ENCODE measurements at places on chromosomes 1 and 21.
A peak's percentile ranks its signal among the peaks of the same experiment; 100 is the strongest.

DNA sequence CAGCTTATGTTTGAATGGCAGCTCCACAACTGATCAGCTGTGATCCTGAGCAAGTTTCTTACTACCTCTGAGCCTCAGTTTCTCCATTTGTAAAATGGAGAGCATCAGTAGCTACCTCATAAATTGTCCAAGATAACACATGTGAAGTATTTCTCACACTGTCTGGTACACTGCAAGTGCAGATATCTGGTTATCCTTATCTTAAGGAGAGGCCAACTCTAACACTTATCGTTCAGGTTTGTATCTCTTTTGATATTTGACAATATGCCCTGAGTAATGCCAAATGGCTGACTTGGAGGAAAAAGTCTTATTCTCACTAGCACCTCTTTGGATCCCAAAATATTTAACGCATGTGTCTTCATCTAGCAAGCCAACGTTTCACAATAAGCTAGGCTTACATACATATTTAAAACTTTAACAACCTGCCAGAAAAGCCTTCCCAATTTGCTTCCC lies 2.7 kb downstream of the CSRP1 start:
- DNase-seq, result no peak

GRCh38 chr1:219824338-219824737 lies 104.0 kb downstream of the SLC30A10 start:
- DNase-seq, result no peak

GRCh38 chr21:46014828-46015227 lies 33.3 kb downstream of the COL6A1 start:
- no peak for DNase-seq

DNA sequence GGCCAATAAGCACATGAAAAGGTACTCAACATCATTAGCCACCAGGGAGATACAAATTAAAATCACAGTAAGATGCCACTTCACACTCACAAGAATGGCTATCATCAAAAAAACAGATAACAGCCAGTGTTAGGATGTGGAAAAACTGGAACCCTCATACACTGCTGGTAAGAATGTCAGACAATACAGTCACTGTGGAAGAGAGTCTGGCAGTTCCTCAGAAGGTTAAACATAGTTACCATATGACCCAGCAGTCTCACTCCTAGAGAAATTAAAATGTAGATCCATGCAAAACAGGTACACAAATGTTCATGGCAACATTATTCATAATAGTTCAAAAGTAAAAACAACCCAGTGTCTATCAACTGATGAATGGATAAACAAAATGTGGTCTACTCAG lies 33.3 kb downstream of the LDLRAD1 start:
- DNase-seq, result no peak

- no peak for DNase-seq
Measured at GRCh38 chr1:85943526-85943925, 213.0 kb downstream of the COL24A1 start.

- peak; percentile 19 for DNase-seq
Measured at GRCh38 chr1:183470147-183470960, 1.9 kb upstream of the SMG7 start.

DNA sequence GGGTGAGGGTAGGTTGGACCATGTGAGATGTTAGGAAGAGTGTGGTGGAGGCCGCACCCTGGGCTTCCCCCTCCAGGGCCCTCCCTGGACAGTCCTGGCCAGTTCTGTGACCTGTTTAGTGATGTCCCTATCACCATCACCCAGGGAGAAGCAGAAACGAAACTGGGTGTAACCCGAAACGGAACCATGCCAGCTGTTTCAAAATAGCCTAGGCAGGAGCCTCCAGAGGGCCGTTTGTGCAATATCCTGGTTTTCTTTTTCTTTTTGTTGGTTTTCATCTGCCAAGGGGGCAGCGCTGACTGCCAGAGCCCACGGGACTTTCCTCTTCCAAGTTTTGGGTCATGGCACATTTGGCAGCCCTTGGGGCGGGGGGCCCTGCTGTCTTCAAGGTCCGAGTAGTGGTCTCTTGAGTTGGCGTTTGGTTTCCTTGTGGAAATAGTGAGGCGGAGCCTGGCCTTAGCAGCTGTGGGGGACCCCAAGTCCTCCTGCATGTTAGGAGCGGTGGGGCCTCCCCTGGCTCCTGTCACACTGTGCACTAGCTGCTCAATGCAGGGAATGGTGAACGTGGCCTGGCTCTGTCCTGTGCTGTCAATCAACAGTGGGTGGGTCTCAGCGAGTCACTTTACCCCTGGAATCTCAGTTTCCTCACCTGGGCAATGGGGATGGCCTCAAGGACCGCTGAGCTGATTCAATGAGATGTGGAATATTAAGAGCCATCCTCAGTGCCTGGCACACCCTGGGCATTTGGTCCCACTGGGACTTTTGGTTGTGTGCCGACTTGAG lies 90.7 kb downstream of the ARHGEF10L start:
- DNase-seq, result no peak

DNA sequence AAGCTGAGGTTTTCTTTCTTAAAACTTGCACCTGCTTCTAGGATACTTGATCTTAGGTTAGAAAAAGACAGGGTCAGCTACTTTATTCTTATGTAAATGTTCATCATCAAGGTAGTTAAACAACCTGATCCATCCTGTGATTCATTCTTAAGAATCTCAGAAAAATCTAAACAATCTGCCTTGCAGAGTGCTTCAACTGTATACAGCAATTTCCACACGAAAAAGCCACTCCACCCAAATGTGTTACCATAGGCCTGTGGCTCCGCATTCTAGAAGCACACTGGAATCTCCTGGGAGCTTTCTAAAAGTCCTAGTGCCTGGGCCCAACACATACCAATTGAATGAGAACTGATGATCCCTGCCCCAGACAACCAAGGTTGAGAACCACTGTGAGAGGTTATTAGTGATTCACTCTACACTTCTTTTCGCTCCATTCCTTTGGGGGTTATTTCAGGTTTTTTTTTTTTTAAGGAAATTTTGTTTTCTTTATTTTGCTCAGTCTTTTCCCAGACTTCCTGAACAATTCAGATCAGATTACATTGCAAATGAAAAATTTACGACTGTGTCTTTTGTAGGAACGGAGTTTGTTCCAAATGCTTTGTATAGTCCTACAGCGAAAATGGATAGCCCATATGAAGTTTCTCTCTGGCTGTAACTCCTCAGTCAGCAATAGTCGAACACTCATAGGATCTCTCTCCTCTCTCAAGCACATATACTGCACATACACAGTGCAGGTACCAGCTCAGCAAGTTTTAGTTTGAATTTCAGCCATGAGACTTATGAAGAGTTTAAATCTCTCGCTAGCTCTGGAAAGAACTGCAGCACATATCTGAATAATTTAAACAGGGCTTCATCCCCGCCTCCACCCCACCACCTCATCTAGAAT lies 16.1 kb downstream of the SMYD2 start:
- DNase-seq, result no peak

DNA sequence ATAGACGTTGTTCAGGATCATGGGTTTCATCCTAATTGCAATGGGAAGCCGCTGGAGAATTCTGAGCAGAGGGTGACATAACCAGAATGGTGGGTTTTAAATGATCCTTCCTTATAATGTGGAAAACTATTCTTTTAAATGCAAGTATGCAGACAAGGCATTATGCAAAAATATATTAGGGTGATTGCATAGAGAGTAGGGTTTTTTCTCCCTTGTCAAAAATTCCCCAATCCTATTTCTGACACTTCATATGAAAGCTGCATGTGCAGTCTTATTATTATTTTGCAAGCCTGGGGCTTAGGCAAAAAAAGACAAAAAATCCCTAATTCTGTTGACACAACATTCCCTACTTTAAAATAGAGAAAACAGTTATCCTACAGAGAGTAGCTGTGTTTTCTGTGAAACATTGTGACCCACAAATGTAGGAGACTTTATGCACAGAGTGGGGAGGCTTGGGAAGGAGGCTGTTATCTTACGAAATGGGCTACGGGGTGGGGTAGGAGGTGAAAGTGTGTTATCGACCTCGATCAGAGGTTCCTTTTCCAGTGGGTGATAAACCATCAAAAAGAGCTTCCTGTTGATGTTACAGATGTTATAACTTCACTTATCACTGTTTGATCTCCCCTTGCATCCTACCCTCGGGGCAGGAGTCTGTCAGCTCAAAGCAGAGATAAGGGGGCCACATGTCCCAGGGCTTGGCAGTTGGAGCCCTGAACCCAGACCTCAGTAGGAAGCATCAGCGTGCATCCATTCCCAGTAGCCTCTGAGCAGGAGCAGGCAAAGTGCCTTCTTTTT lies 27.2 kb downstream of the RHEX start:
- DNase-seq, result no peak

DNA sequence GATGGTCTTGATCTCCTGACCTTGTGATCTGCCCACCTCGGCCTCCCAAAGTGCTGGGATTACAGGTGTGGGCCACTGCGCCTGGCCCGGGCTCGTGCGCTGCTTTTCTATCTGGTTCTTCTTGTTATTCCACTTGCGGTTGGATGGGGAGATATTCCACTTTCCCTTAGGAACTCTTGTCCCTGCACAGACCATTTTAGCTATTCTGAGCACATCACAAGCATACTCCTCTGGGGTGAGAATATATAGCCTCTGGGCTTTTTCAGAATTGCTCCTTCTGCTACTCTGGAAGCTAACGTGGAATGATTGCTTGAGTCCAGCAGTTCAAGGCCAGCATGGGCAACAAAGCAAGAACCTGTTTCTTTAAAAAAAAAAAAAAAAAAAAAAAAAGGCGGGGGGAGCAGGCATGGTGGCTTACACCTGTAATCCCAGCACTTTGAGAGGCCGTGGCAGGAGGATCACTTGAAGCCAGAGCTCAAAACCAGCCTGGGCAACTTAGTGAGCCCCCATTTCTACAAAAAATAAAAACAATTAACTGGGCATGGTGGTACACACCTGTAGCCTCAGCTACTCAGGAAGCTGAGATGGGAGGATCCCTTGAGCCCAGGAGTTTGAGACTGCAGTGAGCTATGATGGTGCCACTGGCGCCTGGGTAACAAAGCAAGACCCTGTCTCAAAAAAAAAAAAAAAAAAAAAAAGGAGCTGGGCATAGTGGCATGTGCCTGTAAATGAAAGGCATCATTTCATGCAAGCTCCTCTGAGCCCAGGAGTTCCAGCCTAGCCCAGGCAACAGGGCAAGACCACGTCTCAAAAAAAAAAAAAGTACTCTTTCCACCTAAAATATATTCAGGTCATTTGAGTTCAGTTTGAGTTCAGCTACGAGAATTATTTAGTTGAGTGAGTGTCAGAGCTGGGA lies 11.8 kb upstream of the PGD start:
- DNase-seq, result no peak

DNA sequence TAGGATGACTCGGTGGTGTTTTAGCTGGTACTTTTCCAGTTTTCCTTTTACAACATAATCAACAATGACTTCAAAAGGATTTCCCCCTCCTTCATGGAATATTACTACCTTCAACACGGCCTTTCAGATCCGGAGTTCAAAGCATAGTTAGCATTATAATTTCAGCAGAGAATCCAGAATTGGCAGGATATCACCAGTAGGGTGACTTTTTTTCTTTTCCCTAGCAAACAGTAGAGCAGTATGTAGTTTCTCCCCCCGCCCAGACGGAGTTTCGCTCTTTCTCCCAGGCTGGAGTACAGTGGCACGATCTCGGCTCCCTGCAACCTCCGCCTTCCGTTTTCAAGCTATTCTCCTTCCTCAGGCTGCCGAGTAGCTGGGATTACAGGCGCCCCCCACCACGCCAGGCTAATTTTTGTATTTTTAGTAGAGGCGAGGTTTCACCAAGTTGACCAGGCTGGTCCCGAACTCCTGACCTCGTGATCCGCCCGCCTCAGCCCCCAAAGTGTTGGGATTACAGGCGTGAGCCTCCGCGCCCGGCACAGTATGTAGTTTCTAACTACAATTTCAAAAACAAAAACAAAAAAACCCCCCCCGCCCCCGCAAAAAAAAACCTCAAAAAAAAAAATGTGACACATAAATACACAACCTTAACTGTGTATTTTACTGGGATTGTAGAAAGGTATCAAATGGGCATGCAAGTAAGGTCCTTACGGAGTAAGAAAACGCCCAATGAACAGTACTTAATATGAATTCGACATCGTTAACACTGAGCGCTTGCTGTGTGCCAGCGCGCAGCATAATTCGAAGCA lies 1.5 kb upstream of the COX20 start:
- no peak for DNase-seq

- DNase-seq, result no peak
Measured at GRCh38 chr1:197763307-197763706, 12.0 kb downstream of the DENND1B start.

DNA sequence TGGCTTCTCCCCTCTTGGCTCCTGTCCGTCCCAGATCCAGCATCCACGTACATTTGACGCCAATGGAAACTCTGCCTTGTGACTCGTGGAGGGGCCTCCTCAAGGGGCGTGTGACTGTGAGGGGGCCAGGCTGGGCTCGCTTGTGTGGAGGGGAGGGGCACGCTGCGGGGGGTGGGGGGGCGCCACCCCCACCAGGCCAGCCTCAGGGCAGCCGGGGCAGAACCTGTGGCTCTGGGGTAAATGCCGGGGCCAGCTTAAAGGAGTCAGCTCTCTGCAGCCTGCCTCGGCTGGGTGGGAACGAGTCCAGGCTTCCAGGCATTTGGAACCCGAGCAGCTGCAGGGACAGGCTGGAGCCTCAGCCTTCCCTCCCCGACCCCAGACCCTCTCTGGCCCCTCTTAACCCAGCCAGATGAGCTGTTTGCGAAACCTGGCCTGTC lies 94.1 kb downstream of the SIK1 start:
- DNase-seq, result no peak

GRCh38 chr1:181319907-181320306 lies 163.4 kb upstream of the CACNA1E start:
- DNase-seq, result no peak

DNA sequence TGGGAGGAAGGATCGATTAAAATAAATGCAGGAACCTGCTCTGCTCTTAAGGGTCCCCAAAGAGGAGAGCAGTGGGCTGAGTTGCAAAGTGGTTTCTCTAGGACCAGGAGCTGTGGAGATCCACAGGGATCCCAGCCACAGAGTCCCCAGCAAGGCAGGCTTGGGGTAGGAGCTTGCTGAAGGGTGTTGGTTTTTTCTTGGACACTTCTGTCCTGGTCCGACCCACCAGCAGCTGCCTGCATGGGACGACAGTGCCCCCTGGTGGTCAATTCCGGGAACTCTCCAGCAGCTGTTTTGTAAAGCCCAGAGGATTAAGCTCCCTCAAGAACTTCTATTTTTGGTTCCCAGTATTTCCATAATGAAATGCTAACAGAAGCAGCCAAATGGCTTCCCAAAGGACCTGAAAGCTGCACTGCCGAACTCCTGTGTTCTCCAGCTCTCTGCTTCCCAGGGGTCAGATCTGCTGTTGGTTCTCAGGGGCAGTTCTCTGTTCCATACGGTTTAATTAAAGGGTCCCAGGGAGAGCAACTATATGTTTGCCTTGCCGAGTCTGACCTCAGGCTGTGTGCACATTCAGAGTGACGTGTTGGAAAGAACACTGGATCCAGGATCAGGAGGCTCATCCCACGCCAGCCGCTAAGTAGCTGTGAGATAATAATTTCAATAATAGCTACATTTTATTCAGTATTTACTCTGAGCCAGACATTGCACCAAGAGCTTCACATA lies 23.2 kb downstream of the NENF start:
- peak; percentile 58 for DNase-seq

DNA sequence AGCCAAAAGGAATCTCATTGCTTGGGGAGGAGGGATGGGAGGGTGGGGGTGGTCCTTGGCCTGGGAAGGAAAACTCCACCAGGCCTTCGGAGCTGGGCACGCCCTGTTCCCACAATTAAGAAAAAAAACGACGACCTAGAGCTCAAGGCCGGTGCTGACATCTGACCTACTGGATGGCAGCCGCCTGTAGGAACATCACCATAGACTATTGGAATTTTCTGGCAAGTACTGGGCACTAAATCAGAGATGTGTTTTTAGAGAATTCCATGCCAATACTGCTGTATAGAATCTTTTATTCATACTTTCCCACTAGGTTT lies 729 bp downstream of the NADK start:
- DNase-seq, result no peak

- DNase-seq, result no peak
Measured at GRCh38 chr1:112507921-112508277, 866 bp upstream of the WNT2B start.
